Endothelial cell of umbilical vein (primary cell): ENCODE measurements at places on chromosomes 5 and 9. TPM values are rescaled to one million over a fixed set of nuclear protein-coding genes. Genes with fewer than 3 reads are reported as not detected.
A peak's percentile ranks its signal among the peaks of the same experiment; 100 is the strongest.

GRCh38 chr9:99491408-99492158 is 269.5 kb downstream of the SEC61B start:
- no peaks in the 10 kb centered on the region for H3K36me3 ChIP-seq
- DNase-seq = no peak
- H3K27ac ChIP-seq = no peak overlapping the region
- no peaks in the 10 kb centered on the region for H3K4me1 ChIP-seq
- H3K27me3 ChIP-seq = no peaks in the 10 kb centered on the region

Gene FGFR4
- 2.9 and 3.8 TPM in 2 replicates for total RNA-seq

- no peaks in the 10 kb centered on the region for H3K36me3 ChIP-seq
- H3K4me3 ChIP-seq = no peak overlapping the region
- no peak overlapping the region for H3K27ac ChIP-seq
- H3K4me1 ChIP-seq = no peaks in the 10 kb centered on the region
- no peak for DNase-seq
Observed at GRCh38 chr5:138224712-138225111, 11.6 kb upstream of the CDC23 start.

DNA sequence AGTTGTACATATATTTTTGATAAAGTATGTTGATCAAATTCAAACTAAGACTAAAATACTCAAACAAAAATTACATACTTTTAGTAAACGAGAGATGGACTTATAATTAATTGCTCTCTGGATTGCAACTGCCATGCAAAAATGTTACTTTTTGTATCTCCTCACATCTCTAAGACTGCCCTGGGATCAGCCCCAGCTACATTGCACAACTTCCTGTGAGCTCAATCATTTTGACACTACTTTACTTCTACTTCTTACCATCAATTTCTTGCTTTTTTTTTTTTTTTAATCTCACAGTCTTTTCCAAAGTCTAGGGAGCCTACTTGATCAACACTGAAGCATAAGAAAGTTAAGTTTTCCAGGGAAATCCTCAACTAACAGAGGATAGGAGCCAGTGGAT is 506.0 kb upstream of the CDH10 start:
- no peak overlapping the region for H3K27ac ChIP-seq
- no peaks in the 10 kb centered on the region for H3K36me3 ChIP-seq
- no peaks in the 10 kb centered on the region for H3K4me1 ChIP-seq
- H3K27me3 ChIP-seq = no peaks in the 10 kb centered on the region

DNA sequence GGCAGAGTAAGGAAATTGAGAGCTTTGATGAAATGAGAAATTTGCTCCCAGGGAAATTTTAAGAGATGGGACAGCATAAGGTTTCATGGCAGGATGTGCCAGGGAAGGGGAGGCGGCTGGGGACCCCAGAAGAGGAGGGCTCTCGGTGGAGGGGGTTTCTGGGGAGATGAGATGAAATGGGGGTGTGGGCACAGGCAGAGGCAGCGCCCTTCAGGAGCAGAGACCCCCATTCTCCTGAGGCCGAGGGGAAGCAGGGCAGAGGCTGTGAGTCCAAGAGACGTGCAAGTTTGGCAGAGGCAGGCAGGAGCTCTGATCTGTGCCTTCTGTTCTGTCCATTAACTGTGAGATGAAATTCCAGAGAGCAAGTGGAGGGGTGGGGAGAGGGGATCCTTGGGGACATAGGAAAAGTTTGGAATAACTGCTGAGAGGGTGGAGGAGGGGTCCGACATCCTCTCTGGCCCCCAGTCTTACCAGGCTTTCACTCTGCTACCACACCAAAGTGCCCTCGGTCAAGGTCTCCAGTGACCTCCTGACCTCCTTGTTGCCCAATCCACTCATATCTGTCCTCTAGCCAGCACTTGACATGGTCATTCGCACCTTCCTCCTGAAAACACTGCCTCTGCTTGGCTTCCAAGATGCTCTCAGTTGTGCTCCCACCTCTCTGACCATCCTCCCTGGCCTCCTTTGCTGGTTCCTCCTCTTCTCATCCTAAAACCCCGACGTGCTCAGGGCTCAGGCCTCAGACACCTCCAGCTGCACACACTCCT is 108.1 kb upstream of the MVB12B start:
- H3K4me1 ChIP-seq = no peaks in the 10 kb centered on the region
- H3K27me3 ChIP-seq = peaks cover 18% of the 10 kb centered on the region
- H3K27ac ChIP-seq = no peak overlapping the region
- H3K4me3 ChIP-seq = no peak overlapping the region

DNA sequence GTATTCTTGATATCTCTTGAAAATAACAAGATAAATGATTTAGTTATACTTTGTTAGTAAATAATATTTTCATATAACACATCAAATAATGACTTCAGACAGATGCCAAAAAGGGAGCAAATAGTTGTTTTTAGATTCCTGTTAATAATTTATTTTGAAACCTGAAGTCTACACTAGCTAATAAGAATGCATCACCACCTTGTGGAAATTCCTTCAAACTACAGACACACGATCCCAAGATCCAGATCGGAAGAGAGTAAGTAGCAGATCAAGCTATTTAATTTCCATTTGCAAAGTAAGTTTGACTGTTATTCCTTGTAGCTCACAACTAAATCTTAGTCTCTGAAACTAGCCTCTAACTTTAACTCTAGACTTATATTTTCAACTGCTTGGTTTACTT is 35.5 kb upstream of the ISL1 start:
- H3K36me3 ChIP-seq = no peaks in the 10 kb centered on the region
- H3K4me1 ChIP-seq = no peaks in the 10 kb centered on the region
- H3K27ac ChIP-seq = no peak overlapping the region

GRCh38 chr9:131950487-131950886 is 129.2 kb downstream of the MED27 start:
- no peaks in the 10 kb centered on the region for H3K36me3 ChIP-seq
- H3K27ac ChIP-seq = no peak overlapping the region
- no peaks in the 10 kb centered on the region for H3K4me1 ChIP-seq
- no peak overlapping the region for H3K4me3 ChIP-seq

GRCh38 chr9:98775831-98776441 is 20.4 kb downstream of the ANKS6 start:
- H3K4me3 ChIP-seq = no peak overlapping the region
- no peak overlapping the region for H3K27ac ChIP-seq
- no peaks in the 10 kb centered on the region for H3K36me3 ChIP-seq
- no peaks in the 10 kb centered on the region for H3K27me3 ChIP-seq
- peak; percentile 68 for DNase-seq

Gene NUDT12
- total RNA-seq = 3.6 and 4.9 TPM in 2 replicates

Gene PRRX2
- 0.32 and 0.77 TPM in 2 replicates for total RNA-seq

GRCh38 chr5:145946112-145946861 is 9.9 kb downstream of the SH3RF2 start:
- no peak for DNase-seq
- H3K4me3 ChIP-seq = no peak overlapping the region
- H3K27me3 ChIP-seq = peaks cover 2% of the 10 kb centered on the region
- H3K27ac ChIP-seq = no peak overlapping the region
- no peaks in the 10 kb centered on the region for H3K36me3 ChIP-seq

DNA sequence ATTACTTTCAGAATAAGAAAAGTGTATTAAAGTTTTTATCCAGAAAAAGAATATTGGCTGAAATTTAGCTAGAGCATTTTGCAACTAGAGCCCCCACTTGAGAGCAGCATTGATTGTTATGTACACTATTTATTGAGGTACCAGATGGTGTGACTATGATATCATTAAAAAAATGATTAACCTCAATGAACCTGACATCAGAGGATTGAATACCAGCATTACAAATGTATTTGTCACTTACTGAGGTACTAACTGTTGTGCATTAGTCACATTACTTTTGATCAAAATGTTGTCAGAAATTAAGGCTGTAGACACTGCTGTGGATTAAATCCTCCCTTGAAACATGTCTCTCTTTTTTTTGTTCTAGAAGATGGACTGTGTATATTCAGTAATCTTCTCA is 127.8 kb upstream of the DHFR start:
- H3K27ac ChIP-seq = no peak overlapping the region
- no peak overlapping the region for H3K4me3 ChIP-seq
- H3K27me3 ChIP-seq = no peaks in the 10 kb centered on the region
- DNase-seq = no peak
- H3K36me3 ChIP-seq = no peaks in the 10 kb centered on the region
- H3K4me1 ChIP-seq = no peaks in the 10 kb centered on the region

GRCh38 chr5:154862766-154863165 is 4.3 kb downstream of the CNOT8 start:
- H3K27ac ChIP-seq = no peak overlapping the region
- no peaks in the 10 kb centered on the region for H3K27me3 ChIP-seq
- H3K36me3 ChIP-seq = peaks cover 9% of the 10 kb centered on the region

Gene SNCAIP
- total RNA-seq = 35.9 and 42.0 TPM in 2 replicates

- peak; percentile 80 for DNase-seq
- no peaks in the 10 kb centered on the region for H3K27me3 ChIP-seq
- H3K27ac ChIP-seq = peak overlapping the region; percentile 84
- peaks cover 30% of the 10 kb centered on the region for H3K4me1 ChIP-seq
- H3K36me3 ChIP-seq = no peaks in the 10 kb centered on the region
Observed at GRCh38 chr9:99433555-99433954, 211.5 kb downstream of the SEC61B start.

DNA sequence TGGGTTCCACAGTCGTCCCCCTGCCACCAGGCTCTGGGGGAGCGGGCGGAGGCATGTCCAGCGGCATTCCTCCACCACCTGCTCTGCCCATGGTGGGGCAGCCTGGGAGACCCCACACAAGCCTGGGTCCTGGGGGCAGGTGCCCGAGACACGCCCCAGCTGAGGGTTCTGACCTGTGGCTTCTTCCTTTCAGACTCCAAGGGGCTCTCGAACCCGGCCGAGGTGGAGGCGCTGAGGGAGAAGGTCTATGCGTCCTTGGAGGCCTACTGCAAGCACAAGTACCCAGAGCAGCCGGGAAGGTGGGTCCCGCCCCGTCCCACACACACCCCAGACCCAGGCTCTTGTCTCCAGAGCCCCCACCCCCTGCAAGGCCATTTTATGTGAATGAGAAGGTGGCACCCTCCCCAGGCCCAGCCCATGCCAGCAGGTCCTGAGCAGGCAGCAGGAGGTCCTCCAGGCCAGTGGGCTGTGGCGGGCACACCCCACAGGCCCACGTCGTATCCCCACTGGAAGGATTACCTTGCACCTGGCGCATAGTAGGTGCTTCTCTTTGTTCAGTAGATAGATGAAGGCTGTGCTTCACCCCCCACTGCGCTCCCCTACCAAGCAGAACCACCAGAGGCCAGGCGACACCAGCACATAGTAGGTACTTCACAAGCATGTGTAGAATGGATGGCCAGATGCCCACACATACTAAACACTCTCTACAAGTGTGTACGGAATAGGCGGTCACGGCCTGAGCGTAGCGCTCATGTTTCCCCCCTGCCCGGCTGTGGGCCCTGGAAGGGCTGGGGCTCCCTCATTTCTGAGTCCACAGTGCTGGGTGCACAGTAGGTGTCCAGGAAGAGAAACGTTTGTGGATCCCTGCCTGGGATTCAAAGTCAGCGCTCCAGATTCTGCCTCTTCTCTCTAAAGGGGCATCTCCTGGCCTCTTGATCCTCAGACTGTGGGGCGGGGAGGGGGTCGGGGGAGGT is 107.9 kb downstream of the RXRA start:
- peak overlapping the region; percentile 24 for H3K27ac ChIP-seq
- peaks cover 7% of the 10 kb centered on the region for H3K4me1 ChIP-seq
- H3K27me3 ChIP-seq = no peaks in the 10 kb centered on the region
- H3K36me3 ChIP-seq = peaks cover 4% of the 10 kb centered on the region
- no peak overlapping the region for H3K4me3 ChIP-seq

- H3K27ac ChIP-seq = no peak overlapping the region
- no peak overlapping the region for H3K4me3 ChIP-seq
- H3K4me1 ChIP-seq = no peaks in the 10 kb centered on the region
- H3K27me3 ChIP-seq = no peaks in the 10 kb centered on the region
- DNase-seq = no peak
- no peaks in the 10 kb centered on the region for H3K36me3 ChIP-seq
Observed at GRCh38 chr5:149605354-149605997, 24.2 kb downstream of the ARHGEF37 start.

Gene CTXN3
- not detected in 2 replicates for total RNA-seq

DNA sequence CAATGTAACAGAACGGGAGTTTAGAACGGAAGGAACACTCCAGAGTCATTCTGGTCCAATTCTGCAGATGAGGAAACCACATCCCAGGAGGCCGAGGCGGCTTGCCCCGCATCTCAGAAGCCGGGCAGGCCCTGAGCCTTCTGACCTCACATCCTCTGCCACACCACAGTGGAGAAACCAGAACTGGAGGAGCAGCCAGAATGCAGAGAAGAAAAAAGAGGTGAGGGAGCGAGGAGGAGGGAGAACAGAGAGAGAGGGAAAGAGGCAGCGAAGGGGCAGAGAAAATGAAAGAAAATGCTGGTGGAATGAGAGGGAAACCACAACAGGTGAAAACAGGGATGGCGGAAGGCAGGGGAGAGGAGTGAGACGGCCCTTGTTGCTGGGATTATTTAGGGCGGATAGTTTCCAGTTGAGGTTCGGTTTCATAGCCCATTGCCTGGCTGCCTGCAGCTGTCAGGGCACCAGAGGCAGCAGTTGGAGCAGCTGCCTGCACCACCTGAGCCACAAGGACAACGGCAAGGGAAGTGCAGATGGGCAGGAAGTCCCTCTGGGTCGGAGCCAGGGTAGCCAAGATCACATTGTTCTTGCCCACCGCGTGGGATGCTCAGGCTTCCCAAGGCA is at the start of gene HMHB1:
TSS of gene HMHB1 (plus strand) at position 77 of the 621 bp plus-strand sequence.
- DNase-seq = no peak
- no peaks in the 10 kb centered on the region for H3K36me3 ChIP-seq
- H3K4me3 ChIP-seq = no peak within 1 kb of the TSS
- no peak within 1 kb of the TSS for H3K27ac ChIP-seq
- H3K27me3 ChIP-seq = no peaks in the 10 kb centered on the region

Gene CATSPER3
- total RNA-seq = 0.71 TPM in 1 of 2 replicates, not detected in the other

DNA sequence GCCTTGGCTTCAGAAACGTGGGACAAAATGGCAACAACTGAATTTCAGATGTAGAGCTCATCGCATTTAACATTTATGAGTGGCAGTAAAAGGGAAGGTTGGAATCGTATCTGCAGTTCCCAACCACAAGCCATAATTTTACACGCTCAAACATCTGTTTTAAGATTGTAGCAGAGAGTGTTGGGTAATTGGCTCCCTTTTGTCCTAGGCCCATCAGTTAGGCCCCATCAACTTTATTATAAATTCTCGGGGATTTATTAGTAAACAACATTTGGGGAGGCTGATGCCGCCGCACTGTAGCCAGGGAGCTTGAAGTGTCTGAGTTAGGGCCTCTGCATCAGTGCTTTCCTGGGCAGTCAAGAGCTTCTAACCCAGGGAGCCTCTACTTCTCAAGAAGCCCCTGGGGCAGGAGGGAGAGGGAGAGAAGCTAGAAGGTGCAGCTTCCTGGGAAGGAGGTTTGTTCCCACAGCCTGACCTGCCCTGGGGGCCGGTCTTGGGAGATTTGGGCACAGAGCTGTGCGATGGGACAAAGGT is 66.2 kb downstream of the HSPA4 start:
- no peak for DNase-seq
- H3K4me3 ChIP-seq = no peak overlapping the region
- H3K4me1 ChIP-seq = no peaks in the 10 kb centered on the region
